ENCODE measurements at places on chromosomes 3 and 15. TPM values are rescaled to one million over a fixed set of nuclear protein-coding genes. Genes with fewer than 3 reads are reported as not detected.

- DNase-seq, result no peak
Observed at GRCh38 chr3:84772841-84773240, 185.9 kb upstream of the CADM2 start.

Gene MRPL3
- total RNA-seq, result 48.8 TPM

GRCh38 chr3:156599089-156599874, 44.4 kb upstream of the SSR3 start:
- DNase-seq, result no peak

DNA sequence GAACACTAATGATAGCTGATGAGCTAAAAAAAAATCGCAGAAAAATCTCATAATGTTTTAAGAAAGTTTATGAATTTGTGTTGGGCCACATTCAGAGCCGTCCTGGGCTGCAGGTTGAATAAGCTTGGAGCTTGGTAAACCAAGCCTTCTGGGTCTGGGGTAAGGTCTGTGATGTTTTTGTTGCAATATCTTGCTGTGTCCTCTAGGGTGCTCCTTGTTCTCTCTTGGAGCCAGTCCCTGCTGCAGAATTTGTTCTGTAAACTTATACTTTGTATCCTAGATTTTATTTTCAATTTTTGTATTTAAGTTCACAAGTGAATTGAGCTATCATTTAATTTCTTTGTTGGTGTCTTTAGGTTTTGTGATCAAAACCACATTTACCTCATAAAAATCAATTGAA, 143.7 kb downstream of the NR1D2 start:
- DNase-seq, result no peak

DNA sequence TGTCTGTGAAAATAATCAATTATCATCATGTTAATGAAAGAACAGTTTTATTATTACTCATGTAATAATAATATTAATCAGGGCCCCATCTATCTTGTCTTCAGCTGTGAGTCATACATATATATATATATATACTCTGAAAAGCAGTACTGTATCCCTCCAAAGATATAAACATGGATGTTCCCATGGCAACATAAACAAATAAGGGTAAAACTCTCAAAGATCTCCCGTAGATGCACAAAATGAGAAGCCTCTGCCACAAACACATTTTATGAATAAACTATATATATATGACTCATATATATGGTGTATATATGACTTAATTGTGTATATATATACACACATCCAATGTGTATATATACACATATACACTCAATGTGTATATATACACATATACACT, 163.8 kb upstream of the ARHGEF26 start:
- DNase-seq, result no peak

Gene SERPINI2
- total RNA-seq, result not detected

GRCh38 chr15:40538976-40539375, 25.9 kb downstream of the CCDC32 start:
- no peak for DNase-seq

DNA sequence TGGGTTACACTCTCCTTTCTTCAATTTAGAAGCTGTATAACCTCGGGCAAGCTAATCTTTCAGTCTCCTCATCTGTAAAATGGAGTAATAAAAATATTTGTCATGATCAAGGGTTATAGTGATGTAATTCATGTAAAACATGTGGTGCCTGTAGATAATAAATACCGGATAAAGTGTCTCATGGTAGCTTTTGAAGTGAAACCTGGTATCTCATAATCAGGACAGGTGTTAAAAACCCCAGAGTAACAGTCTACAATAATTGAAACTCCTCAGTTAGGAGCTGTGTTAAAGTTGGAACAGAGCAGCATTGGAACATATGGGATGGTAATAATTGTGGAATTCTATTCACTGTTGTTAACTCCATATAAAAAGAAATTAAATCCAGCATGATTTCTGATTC, 884 bp upstream of the KNL1 start:
- DNase-seq, result no peak

GRCh38 chr3:43892061-43892460, 201.3 kb downstream of the ABHD5 start:
- DNase-seq, result no peak

DNA sequence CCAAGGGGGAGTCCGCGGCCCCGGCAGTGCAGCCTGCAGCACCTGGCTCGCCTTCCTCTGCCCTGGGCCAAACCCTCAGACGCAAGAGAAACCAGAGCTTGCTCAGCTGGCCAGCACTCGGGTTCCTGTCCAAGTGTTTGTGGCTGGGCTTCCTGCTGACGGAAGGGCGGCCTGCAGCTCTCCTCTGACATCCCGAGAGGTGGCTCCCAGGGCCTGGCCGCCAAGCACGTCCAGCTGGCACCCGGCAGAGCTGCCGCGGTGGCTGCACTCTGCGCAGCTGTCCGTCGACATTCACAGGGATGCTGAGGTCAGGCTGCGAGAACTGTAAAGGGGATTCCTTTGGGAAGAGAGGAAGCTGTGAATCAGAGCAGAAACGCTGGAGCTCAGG, 85.6 kb downstream of the CPN2 start:
- peak; percentile 85 for DNase-seq

DNA sequence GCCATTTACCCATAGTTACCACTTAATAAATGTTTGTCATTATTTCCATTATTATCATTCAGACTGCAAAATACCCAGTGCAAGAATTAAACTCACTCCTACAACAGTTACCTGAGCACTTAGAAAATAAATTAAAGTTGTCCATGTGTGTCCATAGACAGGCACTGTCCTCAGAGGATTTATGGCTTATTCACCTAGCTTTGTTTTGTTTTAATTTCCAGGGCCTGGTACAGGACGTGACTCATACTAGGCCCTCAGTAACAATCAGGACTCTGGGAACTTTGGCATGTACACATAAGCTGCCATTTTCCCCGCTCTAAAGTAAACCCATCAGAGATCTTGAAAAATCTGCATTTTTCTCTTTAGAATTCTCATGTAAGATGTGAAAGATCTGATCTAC, 458.5 kb upstream of the ARRDC4 start:
- no peak for DNase-seq

GRCh38 chr15:43105077-43105736, 631 bp downstream of the UBR1 start:
- no peak for DNase-seq

DNA sequence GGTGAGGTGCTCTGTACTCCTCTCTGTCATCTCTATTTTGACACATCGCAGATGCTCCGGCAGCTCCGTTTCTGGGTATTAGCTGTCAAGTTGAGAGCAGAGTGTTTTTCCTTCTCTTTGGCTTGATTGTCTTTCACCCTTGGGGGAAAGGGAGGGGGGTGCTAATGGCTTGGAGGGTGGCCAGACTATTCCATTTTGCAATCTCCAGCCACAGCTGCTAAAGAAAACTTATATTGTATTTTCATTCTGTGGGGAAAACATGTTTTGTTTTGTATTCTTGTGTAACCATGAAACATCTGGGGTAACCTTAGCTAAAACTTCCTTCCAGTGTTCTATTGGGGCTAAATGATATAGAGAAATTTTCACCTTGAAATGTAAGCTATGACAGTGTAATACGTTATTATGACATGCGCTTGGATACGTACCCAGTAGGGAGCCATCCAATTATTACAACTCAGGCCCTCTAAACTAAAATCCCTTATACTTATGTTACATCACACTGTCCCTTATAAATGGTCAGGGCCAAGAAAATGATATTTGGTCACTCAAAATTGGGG, 14.0 kb upstream of the LARP6 start:
- no peak for DNase-seq

- no peak for DNase-seq
Observed at GRCh38 chr15:85327820-85328219, 52.6 kb upstream of the AKAP13 start.

Gene GASK1A
- total RNA-seq, result 3.9 TPM

Gene CTXN2
- not detected for total RNA-seq

Gene ANKRD34C
- not detected for total RNA-seq

Gene VWA5B2
- total RNA-seq, result not detected

DNA sequence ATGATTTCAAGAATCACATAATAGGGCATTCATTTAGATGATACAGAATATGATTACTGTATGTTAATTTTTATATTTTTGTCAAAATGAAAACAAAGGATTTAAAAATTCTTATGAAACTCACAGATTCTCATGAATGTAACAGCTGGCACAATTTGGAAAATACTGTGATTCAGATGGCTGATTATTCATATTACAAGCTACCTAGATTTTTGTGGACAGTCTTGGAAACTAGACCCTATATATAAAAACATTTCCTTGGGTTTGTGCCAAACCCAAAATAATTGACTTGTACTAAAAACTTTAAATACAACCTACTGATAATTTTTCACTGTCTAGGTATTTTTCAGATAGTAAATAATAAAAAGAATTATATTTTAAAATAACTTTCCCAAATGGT, 26.2 kb downstream of the ZBED2 start:
- DNase-seq, result no peak

Gene C3orf85
- not detected for total RNA-seq

- DNase-seq, result no peak
Observed at GRCh38 chr3:179560791-179561190, 1.9 kb upstream of the ACTL6A start.

DNA sequence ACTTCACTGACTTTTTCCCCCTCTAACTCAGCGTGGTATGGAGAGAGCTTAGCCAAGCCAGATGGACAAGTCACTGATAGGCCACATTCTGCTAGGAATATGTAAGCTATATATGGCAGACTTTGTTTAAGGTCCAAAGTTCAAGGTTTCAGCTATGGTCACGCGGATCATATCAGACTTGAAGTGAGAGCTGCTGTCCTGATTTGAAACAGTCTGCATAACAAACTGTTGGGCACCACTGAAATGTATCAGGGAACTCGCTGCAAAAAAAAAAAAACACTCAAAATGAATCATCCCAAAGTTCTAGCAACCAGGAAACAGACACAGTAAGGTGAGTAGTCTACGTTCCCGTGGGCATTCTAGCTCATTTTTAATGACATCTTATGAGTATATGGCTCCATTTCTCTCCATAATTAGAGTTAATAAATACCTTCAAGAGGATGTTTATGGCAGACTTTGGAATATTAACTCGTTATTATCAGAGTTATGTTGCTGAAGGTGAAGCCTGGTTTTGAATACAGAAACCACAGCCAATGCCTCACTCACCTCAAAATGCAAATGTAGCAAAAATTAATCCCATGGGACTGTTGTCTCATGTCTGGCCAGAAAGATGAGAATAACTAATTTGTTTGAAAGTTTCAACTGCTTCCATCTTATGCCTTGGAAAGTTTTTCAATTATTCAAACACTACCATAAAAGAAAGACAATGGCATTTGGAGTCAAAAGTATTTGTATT, 12.3 kb downstream of the DPH3 start:
- DNase-seq, result no peak

Gene MORC1
- not detected for total RNA-seq

Gene GOLGA6L7
- not detected for total RNA-seq

- DNase-seq, result no peak
Observed at GRCh38 chr3:117515309-117515708, 805.7 kb downstream of the TUSC7 start.

- no peak for DNase-seq
Observed at GRCh38 chr3:111571907-111572460, 23.2 kb downstream of the ZBED2 start.

- no peak for DNase-seq
Observed at GRCh38 chr15:34001536-34001935, 33.2 kb downstream of the CHRM5 start.

GRCh38 chr15:44595656-44596510, 58.9 kb downstream of the EIF3J start:
- no peak for DNase-seq

DNA sequence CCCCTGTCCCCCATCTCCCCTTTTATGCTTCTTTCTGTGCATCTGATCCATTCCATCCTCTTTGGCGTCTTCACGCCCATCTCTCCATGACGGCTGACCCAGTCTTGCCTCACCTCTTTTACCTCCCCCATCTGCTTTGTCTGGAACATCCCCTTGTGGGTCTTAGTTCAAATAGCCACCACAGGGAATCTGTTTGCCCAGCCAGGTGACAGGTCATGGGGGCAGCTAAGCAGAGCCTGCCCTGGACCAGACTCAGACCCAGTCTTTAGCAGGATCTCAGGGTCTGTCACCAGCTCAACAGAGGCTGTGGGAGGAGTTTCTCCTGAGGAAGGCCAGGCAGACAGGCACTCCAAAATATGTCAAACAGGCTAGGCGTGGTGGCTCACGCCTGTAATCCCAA, 28.1 kb downstream of the COLQ start:
- DNase-seq, result no peak

- no peak for DNase-seq
Observed at GRCh38 chr15:92499731-92500530, 106.2 kb downstream of the ST8SIA2 start.

GRCh38 chr15:31758126-31758525, 272.2 kb upstream of the CHRNA7 start:
- no peak for DNase-seq

Gene DPH3
- total RNA-seq, result 29.8 TPM

GRCh38 chr15:63448266-63448665, 56.1 kb upstream of the USP3 start:
- DNase-seq, result no peak

GRCh38 chr3:4895838-4896237, 83.4 kb upstream of the BHLHE40 start:
- no peak for DNase-seq
